ENCODE measurements at places on chromosomes 11 and 22.

DNA sequence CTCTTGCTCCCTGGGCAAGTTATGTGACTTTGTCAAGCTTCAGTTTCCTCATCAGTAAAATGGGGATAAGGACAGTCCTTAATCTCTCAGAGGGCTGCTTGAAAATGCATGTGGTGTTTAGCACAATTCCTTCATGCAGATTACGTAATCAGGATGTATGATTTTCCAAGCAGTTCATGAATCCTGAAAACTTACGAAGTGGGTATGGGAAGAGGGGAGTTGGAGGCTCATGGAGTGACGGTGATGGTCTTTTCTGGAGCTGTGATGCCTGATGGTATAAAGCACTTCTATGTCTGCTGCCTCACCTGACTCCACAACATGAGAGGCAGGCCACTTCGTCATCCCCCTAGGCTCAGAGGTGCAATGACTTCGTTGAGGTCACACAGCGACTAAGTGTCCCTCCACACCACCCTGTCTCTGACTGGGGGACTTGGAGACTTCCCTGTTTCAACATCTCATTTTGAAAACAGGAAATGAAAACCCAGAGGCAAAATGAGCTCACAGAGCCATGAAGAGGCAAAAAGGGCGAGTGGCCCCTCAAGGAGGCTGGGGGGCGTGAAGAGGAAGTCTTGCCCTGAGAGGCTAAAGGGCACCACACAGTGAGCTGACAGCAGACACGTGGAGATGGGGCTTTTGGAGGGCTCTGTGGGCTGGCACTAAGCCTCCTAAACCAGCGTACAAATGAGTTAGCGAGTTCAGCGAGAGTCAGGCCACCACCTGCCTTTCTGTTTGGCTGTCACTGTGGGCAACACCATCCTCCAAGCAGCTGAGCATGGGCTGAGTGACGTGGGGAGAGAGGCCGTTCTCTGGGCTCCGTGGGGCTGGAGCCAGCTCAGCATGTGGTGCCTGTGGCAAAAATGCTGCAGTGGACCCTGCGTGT is 10.1 kb downstream of the MCM5 start:
- no peak for DNase-seq

- DNase-seq, result no peak
These were observed 443 bp upstream of the CELF1 start for GRCh38 chr11:47553406-47553743.

- no peak for DNase-seq
These were observed 4.0 kb downstream of the STIM1 start for GRCh38 chr11:3859373-3859881.

- DNase-seq, result no peak
These were observed 1.5 kb upstream of the CACNA1I start for GRCh38 chr22:39569066-39569465.

DNA sequence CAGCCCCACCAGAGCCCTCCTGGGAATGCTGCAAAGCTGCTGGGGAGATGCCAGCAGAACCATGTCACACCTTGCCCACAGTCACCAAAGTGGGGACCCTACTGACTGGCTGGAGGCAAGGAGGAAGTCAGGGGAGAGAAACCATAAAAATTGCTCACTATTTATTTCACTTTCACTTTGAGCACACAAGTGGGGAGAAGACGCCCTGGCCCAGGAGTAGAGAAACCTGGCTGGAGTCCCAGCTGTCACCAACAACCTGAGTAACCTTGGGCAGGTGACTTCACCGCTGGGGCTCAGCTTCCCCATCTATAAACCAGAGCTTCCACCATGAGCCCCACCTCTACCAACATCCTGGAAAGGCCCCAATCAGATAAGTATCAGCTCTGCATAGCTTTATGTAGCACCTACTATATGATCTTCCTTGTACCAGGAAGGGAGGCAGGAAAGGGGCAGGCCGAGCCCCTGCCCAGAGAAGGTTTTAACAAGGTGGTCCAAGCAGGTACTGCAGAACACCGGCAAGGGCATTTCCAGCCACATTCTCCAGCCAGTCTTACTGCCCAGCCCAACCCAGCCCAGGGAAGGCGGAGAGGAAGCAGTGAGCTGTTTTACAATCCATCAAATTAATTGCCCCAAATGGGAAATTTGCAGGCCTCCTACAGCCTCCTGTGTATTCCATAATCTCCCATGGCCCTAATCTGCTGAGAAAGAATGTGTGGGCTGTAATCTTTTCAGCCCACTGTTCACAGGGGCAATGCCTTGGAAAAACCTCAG is 27.6 kb downstream of the PLEKHA7 start:
- no peak for DNase-seq

DNA sequence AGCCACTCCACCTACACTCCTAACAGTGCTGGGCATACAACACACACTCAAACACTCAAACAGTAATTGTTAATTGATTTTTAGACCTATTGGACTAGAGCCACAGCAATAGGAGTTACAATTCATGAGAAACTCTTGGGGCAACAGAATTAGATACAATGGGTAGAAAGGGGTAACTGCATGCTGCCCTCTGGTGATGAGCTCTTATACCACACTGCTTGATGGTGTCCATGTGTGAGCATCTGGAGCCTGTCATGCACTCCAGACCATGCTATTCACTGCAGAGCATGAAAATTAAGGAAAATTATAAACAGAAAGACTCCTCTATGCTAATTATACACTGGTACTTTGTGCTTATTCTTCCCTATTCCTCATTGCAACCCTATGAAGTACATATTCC is 975.5 kb upstream of the CCDC90B start:
- no peak for DNase-seq

DNA sequence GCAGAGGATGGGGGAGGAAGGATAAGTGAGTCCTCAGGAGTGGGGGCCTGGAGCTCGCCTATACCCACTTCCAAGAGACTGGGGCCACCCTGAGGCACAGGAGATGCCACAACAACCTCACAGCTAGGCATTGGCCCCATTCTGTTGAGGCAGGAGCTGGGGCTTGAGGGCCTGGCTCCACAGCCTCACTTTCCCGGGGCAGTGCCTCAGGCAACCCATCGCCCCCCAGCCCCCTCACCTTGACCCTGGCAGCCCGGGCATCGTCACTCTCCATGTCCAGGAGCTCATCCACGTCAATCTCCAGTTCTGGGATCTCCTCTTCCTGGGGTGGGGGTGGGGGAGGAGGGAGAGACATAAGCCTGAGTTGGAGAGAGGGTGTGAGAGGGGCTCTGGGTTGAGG is 1.8 kb downstream of the PPP1R14B start:
- DNase-seq, result no peak

DNA sequence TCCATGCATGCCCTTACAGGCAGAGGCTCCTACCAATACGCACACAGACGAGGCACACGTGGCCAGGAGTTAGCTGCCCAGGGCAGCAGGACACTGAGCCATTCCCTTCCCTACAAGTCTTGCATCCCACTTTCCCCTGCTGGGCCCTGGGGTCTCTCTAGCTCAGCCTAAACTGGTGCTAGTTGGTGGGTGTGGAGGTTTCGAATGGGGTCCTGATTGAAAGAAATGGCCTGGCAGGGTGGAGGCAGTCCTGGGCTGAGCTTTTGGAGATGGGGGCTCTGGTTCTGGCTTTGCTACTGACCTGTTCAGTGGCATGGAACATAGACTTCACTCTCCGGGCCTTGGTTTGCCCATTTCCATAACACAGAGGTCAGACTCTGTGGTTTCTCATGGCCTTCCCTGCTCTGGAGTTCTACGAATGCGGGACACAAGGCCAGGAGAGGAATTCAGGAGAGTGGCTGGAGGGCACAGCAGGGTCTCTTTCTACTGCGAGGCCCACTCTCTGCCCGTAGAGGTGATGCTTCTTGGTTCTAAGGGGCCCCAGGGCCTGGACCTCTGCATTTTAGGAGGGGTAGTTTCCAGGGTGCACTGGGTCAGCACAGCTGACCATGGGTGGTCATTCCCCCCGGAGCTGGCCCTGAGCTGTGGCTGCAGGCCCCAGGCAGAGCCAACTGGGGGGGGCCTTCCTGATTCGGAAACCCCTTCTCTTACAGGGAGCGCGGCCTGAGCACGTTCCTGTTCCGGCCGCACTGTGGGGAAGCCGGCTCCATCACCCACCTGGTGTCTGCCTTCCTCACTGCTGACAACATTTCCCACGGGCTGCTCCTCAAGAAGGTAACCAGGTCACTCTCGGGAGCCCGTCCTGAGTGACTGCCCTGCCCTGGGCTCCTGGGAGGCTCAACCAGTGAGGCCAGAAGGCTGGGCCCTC is 40.0 kb downstream of the RNF141 start:
- DNase-seq, result no peak

DNA sequence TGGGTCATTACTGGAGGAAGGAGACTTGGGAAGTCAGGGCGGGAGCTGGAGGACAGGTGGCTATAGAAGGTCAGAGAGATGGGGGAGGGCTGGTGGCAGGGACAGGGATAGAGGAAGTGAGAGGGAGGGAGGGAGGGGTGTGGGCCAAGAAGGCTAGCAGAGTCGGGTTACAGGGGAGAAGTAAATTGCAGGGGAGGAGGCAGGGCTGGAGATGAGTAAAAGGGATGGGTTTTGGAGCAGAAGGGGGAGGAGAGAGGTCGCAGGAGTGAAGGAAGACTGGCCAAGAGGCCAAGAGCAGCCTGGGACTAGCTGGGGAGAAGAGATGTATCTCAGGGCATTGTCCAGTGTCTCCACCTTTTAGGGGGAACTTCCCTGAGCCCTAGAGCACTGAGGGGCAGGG is 33.0 kb downstream of the LRRC10B start:
- no peak for DNase-seq

GRCh38 chr11:62923601-62924411 is 2.6 kb upstream of the CHRM1 start:
- no peak for DNase-seq

GRCh38 chr22:49933236-49934159 is 15.1 kb downstream of the CRELD2 start:
- DNase-seq, result no peak

- DNase-seq, result no peak
These were observed 26.7 kb upstream of the FBLN1 start for GRCh38 chr22:45475851-45476514.

GRCh38 chr11:113796663-113797259 is 17.2 kb downstream of the CLDN25 start:
- DNase-seq, result no peak

DNA sequence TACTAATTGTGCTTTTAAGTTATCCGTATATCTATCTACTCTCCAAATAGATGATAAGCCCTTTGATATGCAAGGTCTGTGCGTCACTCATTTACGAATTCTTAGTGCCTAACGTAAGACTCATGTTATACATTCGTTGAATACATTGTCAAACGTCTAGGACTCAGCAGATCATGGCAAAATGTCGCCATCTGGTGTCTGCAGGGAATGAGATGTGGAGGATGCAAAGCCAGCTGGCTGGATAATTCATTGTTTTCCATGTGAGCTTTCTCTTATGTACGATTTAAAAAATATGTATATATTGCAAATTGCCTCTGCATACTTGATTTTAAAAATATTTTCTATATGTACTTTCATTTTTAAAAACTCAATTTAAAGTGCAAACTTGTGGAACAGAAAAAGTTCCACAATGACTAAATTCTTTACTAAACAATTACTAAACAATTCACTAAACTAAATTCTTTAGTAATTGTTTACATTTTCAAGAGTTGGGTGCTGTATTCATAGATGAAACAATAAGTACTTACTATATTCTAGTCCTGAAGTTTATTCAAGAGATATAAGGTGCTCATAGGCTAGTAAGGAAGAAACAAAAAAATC is 33.8 kb downstream of the ZNF202 start:
- peak; percentile 59 for DNase-seq

DNA sequence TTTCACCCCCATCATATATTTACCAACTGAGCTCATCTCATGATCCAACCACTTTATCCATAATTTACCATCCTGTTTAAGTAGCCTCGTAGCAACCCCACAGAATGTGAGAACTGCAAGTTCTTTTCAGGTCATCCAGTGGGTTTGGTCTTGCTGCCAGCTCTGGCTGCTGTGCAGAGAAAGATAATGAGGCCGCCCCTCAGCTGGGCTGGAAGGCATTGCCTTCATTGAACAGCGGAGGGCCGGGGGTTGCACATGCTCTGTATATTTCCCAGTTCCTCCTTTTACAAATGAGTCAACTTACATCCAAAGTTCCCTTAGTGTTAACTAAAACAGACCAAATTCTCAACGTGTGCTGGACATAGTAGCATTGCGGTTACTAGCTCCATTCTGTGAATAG is 96.7 kb downstream of the SYN3 start:
- no peak for DNase-seq

DNA sequence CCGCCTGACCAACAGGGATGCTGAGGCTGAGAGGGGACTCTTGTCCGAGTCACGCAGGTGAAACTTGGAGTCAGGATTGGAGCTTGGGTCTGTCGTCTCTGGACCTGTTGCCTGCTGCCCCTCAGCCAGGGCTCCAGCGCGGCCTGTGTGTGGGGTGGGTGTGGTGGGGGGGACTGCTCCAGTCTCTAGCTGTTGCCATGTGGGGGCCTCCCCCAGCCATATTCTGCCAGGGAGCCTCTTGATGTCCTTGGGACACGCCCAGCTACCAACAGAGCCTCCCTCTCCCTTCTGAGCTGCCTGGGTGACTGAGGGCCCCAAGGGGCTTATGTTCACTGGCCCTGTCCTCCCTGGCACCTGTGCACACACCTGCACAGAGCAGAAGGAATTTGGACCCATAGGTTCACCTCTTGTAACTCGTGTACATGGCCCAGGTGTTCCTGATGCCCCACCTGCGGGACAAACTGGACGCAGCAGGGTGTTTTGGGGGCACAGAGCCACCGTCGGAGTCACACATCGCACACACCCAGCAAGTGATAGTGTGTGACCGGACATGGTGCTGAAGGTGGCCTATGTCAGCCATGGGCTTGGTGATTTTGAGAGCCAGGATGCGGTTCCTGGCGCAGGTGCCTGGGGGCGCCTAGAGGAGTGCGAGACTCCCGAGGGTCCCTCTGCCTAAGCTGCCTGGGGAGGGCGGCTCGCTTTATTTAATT is 252.3 kb downstream of the TBC1D22A start:
- no peak for DNase-seq

DNA sequence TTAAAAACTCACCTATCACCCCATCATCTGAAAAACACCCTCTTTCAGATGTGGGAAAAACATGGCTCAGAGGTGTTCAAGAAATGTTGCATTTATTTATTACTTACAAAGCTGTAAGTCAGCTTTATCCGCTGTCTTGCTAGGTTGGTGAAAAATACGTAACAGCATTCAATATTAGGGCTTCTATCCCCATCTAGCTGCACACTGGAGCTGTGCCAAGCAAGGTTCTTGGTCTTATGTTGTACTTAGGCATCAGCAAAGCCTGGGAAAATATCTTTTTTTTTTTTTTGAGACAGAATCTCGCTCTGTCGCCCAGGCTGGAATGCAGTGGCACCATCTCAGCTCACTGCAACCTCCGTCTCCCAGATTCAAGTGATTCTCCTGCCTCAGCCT is 7.5 kb downstream of the SERPING1 start:
- no peak for DNase-seq

DNA sequence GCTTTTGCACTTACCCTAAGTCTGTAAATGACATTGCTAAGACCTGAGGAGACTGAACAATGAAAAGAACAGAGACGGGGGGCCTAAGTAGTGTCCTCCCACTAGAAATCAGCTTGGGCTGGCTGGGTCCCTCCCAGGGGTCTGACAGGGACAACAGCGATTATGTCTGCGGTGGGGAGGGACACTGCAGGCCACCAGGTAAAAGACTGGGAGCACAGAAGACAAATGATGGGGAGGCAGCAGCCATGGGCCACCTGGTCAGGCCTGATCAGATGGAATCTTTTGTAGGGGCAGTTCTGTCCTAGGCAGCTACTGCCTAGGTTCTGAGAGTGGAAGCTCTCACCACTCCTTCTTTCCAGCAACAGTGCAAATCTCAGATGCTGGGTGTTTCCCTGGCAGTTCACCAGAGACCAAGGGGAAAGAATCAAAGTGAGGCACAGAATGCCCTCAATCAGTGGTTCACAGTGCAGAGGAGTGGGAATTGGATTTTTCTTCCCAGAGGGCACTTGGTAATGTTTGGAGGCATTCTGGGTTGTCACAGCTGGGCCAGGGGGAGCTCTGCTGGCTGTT is 59.1 kb upstream of the GNAZ start:
- no peak for DNase-seq

GRCh38 chr22:28716686-28717085 is 24.9 kb downstream of the CHEK2 start:
- DNase-seq, result no peak
